ENCODE measurements at places on chromosomes 12 and 14.

GRCh38 chr12:26854031-26854390 is 21.0 kb upstream of the ITPR2 start:
- DNase-seq, result no peak

DNA sequence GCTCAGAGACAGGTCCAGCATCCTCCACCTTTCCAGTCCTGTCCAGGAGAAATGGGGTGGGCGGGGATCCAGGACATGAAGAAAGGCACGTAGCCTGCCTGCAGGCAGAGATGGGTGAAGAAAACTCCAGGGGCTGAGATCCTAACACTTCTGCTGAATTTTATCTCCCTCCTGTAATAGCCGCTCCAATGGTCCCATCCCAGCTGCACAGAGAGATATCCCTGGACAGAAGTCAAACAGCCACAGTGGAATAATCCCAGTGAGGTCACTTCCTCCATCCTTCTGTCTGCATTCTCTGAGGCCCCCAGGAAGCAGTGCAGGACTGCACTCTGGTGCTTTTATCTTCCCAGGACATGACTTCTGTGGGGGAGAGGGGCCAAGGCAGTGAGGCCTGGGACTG is 26.3 kb downstream of the KRT18 start:
- DNase-seq, result no peak

DNA sequence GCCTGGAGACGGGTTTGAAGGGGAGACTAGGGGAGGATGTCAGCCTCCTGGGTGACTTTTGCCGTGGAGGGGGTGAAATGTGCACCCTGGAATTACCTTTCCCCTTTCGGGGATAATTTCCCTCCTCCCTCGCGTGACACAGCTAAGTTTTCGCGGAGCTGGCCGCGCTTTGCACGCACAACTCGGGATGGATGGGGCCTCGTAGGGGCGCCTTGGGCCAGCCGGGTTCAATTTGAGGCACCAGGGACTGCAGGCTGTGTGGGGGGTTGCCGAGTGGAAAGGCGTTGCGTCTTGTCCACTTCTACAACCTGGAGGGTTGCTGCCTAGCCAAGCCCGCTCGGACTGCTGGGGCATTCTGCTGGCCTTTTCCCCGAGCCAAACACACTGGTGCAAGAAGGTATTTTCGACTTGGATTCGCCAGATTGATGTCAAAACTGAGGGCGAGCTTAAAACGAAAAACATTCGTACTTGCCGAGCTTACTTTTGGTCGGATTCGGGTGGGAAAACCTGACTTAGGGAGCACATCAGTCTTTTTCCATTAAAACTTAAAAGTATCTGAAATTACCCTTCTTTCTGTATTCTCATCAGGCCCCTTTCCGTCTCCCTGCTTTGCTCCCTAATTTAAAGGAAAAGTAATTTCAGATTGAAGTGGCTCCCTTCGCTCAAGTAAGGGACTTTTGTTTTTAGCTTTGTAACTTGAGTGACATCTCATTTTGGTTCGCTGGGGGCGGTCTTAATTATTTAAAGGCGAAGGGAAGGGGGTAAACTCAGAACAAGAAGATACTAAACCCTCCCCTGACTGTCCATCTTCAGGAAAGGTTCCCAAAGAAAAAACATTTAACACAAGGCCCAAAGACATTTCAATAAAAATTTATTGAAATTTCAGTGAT is 14.3 kb downstream of the TBX3 start:
- DNase-seq, result peak; percentile 33

GRCh38 chr14:101256266-101256665 is 305.0 kb upstream of the DIO3 start:
- no peak for DNase-seq

DNA sequence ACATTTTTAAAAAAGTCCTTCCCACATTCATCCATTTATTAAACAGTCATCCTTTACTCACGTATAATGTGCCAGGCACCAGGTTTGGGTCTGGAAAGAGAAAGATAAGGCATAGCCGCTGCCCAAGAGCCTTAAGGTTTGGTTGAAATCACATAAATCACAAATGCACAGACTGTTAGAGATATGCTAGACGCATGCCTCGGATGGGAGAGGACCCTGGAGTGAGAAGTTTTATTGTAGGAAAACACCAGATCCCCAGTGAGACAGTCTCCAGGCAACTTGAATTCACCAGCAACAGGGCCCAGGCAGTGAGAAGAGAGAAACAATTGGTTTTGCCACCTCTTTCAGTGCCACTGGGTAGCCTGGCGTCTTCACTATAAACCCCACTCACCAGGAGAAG is 305.9 kb upstream of the AMIGO2 start:
- DNase-seq, result no peak

- DNase-seq, result no peak
Measured at GRCh38 chr12:132024758-132025157, 75.0 kb downstream of the EP400 start.

DNA sequence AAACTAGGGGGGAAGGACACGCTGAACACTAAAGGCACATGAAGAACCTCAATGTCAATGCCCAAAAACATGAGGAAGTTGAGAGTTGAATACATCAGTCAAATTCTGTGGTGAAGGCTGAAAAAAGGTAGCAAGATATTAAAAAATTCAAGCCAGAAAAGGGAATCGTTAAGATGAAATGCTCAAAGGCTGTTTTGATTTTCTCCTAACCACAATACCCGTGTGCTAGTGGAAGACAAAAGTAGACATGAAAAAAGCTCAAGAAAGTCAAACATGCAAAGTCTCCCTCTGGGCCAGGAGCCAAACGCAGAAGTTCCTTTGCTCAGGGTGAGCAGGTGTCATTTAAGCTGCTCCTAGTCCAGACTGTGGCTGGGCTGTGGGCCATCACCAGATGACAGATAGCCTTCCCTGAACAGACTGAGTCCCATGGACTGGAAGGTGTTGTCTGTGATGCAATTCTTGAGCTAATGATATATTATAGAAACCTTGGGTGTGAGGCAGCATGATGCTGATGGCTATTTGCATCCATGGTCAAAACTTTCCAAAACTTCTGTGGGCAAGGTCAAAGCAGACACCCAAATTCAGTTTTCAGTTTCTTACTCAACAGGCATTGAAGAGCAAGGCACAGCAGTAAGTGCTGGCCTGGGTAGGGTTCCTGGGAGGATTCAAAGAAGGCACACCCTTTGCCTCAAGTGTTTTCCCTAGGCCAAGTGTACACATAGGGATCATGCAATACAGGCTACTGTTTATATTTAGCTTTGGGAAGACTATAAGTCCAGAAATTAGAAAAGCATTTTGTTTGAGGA is 81.6 kb downstream of the MYRFL start:
- no peak for DNase-seq
